ENCODE measurements at places on chromosomes 4 and X.
A peak's percentile ranks its signal among the peaks of the same experiment; 100 is the strongest.

DNA sequence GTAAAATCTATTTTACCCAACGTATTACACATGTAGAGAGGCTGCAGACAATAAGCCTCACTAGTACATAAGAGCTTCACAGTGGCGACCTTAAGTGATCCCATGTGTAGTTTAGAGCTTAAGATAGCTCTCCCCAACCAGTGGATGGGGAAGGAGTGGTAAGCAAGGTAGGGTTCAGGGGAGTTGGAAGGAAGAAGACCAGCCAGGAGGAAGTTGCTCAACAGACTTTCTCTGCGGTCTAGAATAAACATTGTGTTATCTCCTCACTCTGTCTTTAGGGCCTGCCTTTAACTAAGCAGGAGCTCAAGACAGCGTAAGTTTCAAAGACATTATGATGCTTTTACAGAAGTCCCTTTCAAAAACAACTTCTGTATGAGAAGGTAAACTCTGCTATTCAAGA, 16.8 kb downstream of the MEPE start:
- DNase-seq, result no peak

DNA sequence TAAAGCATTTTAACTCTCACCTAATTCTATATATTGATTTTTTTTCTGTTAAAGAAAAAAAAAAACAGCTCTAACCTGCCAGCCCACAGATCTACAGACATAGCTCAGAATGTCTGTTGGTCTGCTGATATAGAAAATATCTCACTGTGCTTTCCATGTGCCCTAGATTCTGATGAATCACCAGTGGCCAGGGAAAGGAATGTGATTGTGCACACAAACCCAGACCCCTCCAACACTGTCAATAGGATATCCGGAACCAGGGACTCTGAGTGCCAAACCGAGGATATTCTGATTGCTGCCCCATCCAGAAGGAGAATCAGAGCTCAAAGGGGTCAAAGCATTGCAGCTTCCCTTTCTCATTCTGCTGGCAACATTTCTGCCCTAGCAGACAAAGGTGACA, 12.1 kb upstream of the SCML1 start:
- no peak for DNase-seq

DNA sequence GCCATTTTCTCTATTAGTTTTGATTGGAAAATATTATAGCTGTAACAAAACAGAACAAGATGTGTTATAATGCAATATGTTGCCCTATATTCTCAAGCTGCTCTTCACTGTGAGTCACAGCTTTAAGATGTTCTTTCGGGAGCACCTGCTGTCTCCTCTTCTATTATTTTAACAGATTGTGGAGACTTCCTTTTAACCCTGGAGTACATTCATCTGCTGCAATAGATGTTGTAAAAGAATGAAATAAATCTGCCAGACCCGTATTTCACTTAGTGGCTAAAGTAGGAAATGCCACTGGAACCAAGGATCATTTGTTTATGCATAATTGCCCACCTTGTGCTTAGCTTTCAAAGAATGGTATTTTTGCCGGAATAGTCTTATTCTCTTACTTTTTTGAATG, 11.1 kb downstream of the LSM6 start:
- DNase-seq, result no peak

DNA sequence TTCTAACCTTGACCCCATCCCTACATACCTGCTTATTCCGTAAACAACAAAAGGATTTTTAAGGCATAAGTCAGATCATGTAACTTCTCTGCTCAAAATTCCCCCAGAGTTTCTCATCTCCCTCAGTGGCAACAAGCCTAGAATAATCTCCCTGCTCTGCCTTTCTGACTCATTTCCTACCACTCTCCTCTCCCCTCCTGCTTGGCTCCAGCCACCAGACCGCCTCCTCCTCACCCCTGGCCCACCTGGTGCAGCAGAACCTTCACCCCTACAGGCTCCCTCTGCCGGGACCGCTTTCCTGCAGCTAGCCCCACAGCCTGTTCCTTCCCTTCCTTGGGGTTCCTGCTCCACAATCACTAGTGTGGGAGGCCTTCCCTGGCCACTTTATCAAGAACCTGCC, 32.1 kb downstream of the TSPAN5 start:
- no peak for DNase-seq

DNA sequence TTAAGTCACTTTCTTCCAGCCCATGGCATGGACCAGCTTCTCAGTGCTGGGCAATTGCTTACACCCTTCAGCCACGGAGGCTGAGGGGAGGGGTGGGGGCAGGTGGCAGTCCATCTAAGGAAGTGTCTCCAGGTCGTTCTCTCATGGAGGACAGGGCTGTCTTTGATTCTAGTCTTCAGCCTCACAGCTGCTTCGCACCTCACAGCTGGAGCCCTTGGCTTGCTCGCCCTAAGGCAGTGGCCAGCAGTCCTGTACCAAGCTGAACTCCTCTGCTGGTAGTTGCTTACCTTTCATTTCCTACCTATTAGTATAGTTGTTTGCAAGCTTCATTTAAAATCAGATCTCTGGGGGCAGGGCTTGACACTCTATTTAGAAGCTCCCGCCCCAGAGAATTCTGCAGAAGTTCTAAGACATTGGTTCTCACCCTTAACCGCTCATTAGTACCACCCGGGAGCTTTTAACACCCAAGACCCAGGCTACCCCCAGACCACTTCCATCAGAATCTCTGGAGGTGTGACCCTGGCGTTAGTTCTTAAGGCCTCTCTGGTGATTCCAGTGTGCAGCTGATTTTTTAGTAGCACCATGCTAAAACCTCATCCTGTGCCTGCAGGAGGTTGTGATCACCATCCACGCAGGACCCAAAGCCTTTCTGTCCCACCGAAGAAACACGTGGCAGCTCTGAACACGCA, 386.8 kb downstream of the UNC5C start:
- no peak for DNase-seq

DNA sequence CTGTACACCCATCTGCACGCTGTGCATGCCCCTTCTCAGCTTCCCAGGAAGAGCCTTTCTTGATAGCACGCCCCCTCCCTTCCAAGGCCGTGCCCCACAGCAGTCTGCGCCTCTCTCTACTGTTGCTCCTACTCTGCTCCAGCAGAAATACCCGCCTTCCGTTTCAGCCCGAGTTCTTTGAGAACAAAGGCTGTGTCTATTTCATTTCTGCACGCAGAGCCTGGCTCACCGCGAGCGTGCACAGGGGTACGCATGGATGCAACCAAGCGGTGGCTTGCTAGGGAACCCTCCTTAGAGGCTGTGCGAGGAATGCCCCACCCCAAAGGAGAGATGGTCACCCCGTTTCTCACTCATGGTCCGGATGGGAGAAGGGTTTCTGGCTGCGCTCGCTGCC, 485 bp downstream of the AADAT start:
- DNase-seq, result peak; percentile 8

GRCh38 chrX:421646-422391, 35.1 kb upstream of the PPP2R3B start:
- DNase-seq, result no peak

GRCh38 chr4:138188406-138189084, 53.6 kb downstream of the SLC7A11 start:
- no peak for DNase-seq

- DNase-seq, result no peak
These were observed 57.0 kb upstream of the SORCS2 start for GRCh38 chr4:7135389-7135746.

DNA sequence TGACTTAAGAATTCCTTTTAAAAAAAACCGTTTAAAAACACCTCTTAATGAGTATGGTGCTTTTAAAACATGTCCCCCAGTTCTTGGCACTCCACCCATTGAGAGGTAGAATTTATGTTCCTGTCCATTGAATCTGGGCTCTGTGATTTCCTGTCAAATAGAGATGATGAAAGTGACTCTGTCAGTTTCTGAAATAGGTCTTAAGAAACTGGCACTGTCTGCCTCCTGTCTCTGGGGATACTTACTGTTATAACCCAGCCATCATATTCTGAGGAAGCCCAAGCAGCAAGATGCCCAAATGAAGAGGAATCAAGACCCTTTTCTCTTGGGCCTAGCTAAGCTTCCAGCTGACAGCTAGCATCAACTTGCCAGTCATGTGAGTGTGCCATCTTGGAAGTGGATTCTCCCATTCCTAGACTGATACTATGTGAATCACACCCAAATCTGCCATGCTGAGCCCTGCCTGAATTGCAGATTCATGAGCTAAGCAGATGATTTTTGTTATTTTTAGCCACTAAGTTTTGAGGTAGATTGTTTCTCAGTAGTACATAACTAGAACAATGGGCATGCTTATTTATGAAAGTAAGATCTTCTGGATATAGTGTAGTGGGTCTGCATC, 22.8 kb downstream of the C4orf54 start:
- no peak for DNase-seq

DNA sequence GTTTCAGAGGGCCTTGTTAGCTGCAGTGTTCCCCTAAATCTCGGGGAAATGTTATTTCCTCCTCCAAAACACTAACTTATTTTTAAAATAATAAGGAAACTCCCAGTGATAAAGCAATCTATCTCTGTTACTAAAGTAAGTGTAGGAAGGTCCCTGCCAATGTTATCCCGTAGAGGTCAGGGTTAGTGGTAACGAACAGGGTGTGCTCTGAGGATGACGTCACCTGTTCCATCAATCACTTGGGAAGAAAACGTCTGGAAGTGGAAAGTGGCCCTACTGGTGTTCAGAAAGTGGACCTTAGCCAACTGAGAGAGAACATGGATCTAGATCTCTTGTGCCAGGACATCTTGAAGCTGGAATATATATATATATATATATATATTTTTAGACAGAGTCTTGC, 249.5 kb downstream of the BCOR start:
- DNase-seq, result no peak

DNA sequence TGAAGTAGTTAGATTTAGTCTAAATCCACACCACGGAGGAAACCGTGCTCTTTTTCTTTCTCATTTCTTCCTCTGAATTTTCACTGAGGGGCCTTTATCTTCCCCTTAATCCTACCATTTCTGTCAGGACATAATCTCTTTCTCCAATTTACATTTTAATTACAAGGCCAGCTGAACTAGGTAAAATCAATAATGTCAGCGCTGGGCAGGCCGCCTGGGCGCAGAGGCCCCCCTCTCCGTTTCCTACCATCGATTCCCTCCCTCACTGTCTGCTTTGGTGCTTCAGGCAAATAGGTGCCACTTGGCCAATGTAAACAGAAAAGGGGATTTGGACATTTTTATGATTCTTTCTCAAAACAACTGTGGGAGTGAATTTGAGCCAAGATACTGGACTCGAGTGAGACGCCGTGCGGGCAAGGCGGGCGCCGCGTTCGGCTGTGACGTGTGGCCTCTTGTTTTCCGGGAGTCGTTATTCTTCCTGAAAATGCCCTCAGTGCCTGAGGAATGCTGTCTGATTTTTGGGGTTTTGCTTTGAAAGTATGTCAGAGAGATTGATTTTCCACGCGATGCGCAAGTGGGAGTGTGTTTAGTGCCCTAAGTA, 22.6 kb downstream of the UVSSA start:
- no peak for DNase-seq

DNA sequence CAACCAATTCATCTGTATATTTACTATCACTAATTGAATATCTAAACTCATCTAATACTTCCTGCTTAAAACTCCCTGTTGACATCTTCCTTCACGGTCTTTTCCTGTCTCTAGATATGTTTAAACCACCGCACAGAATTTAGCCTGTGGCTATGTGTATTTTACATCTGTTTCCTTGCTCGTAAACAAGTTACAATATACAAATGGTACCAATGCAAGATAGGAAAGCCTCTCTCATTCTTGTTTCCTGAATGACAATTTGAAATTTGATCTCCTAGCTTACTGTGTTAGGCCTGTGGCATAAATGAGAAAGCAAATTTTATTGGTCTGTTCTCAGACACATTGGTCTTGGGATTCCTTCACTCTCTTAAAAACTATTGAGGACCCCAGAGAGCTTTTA, 89.7 kb upstream of the PCDH7 start:
- no peak for DNase-seq

DNA sequence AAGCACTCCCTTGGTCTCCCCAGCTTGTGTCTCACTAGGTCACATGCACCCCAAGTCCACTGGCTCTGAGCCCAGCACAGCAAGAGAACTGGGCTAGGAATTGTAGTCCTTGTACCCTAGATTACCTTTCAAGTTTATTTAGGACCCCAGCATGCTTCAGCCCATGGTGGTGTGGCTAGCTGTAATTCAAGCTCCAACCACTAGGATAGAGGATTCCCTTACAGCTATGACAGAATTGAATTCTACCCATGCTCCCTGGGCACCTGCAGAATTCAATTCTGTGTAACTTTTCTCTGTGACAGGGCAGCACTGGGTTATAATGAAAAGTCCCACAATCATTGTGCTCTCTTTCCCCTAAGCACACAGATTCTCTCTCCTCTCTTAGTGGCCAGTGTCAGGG, 253.8 kb upstream of the DMD start:
- no peak for DNase-seq

DNA sequence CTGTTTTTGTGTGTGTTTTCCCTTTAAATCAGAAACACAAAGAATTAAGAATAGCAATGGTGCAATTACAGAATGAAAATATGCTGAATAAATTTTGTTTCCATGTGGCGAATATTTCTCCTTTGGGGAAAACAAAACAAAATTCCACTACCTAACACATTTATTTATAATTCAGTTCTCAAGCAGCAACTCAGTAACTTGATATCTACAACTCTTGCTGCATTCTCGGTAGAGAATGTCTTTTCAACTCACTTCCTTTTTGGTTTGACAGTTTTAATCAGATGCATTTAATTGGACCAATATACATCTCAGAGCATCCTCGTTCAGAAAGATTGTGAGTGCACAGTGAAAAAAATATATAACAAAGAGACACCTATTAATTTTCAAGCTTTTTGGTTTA, 30.8 kb downstream of the ZNF827 start:
- no peak for DNase-seq

- DNase-seq, result no peak
These were observed 87.6 kb downstream of the GAB1 start for GRCh38 chr4:143424276-143424675.

DNA sequence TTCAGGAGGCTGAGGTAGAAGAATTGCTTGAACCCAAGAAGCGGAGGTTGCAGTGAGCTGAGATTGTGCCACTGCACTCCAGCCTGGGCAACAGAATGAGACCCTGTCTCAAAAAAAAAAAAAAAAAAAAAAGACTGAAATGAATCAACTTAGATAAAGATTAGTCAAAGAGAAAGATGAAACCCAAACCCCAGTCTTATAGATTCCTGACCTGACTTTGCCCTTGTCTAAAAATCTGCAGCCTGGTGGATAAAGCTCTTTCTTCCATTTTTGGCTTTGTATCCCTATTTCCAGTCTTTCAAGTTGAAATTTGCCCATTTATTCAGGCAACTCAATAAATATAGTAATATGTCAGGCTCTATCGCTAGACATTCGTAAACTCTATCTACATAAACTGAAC, 39.3 kb upstream of the SPINK2 start:
- no peak for DNase-seq
